ENCODE measurements at places on chromosomes 7 and 10.

DNA sequence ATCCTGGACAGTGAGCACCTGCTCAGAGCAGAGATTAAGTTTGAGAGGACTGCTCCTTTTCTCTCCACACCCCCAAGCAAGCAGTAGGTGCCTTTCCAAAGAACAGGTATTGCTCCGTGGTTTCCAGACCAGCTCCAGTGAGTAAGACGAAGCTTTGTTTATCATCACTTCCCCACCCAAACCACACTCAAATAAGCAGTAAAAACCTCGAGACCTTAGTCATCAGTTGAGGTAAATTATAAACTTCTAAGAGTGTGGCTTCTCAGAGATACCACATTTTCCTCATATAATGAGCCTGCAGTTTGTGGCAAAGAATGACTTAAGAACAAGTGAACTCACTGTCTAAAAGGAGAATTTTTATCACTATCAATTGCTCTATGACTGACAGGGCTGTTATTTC, 50.0 kb upstream of the GRB10 start:
- no peak for DNase-seq

DNA sequence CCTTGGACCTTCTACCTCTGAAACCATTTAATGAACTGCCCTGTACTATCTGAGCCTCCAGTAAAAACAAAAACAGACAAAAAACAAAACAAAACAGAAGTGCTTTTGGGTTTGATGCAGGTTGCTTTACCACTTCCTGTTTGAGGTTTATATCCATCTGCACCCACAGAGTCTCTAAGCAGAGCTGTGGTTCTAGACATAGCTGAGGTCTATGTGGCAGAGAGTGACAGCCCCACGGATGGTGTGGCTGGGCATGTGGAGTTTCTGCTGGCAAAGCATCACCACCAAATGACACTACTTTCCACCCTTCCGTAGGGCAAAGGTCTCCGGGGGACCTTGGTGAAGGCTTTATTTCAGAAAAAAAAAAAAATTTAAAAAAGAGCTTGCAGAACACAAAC, 754.2 kb downstream of the GRID1 start:
- DNase-seq: peak; percentile 62

DNA sequence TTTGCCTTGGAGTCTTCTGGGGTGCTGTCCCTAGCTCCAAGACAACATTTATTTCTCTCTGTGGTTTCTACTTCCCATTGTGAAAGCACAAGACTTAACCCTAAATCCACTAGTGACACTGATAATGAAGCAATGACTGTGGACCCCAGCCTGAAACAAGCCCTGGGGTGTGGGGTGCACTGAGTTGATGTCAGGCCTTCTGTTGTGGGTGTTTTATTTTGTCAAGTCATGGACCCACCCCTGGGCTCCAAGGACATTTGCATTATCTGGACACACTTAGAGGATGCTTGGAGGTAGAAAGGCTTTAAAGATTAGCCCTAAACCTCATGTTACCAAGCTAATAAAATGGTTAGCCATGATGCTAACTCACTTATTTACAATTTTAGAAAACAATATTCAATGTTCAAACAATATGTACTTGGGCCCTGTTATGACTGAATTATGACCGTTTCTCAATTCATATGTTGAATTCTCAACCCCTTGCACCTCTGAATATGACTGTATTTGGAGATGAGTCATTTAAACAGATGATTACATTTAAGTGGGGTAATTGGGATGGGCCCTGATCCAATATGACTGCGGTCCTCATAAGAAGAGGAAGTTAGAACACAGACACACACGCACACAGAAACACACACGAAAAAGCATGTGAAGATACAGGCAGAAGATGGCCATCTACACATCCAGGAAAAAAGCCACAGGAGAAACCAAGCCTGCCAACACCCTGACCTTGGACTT, 137.2 kb upstream of the IGFBP3 start:
- DNase-seq: no peak

DNA sequence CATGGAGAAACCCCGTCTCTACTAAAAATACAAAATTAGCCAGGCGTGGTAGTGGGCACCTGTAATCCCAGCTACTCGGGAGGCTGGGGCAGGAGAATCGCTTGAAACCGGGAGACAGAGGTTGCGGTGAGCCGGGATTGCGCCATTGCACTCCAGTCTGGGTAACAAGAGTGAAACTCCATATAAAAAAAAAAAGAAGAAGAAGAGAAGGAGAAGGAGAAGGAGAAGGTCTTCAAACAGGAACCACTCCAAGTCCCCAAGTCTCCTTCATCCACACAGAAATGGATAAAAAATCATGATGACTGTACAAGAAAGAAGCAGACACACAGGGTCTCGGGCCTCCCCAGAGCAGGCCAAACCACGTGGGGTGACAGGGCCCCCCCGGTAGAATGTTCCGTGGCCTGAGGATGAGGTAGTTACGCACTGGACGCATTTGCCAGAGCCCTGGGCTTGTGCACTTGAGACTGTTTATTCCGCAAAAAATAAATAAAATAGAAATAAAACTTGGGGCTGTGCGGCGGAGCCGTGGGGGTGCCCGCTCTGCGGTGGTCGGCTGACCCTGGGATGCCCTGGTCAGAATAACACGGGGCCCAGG, 15.8 kb downstream of the VENTX start:
- no peak for DNase-seq

GRCh38 chr10:110897184-110897583, 21.8 kb downstream of the BBIP1 start:
- DNase-seq: no peak
